ENCODE measurements at places on chromosomes 6 and 20. TPM values are rescaled to one million over a fixed set of nuclear protein-coding genes. Genes with fewer than 3 reads are reported as not detected.

The CCN6 gene
- not detected for total RNA-seq

GRCh38 chr6:106005954-106006353 lies 80.2 kb upstream of the PRDM1 start:
- DNase-seq = no peak

DNA sequence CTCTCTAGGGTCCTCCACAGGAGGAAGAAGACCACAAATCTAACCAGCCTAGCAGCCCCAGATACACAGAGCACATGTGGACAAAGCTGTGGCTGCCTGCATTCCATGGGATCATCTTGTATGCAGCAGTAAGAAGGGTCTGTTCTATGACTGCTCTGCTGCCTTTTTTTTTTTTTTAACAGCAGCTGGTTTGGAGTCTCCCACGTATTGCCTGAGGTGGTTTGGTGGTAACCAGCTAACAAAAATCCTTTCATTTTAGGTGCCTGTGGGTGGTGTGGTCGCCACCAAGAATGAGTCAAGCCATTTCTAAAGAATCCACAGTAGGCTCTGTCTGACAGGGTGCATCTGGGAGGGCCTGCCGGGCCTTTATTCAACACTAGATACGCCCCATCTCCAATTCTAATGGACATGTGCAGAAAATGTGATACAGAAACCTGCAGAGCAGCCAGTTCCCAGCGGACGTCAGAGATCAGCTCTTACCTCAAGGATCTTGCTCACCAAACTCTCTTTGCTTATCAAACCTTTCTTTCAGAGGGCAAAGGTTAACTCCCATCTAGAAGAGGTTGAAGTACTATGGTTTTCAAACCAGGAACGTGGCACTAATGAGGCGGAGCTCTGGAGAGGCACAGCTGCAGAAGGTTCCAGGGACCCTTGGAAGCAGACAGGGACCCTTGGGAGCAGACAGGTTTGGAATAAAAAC lies 32.0 kb downstream of the GNAS-AS1 start:
- DNase-seq = no peak

DNA sequence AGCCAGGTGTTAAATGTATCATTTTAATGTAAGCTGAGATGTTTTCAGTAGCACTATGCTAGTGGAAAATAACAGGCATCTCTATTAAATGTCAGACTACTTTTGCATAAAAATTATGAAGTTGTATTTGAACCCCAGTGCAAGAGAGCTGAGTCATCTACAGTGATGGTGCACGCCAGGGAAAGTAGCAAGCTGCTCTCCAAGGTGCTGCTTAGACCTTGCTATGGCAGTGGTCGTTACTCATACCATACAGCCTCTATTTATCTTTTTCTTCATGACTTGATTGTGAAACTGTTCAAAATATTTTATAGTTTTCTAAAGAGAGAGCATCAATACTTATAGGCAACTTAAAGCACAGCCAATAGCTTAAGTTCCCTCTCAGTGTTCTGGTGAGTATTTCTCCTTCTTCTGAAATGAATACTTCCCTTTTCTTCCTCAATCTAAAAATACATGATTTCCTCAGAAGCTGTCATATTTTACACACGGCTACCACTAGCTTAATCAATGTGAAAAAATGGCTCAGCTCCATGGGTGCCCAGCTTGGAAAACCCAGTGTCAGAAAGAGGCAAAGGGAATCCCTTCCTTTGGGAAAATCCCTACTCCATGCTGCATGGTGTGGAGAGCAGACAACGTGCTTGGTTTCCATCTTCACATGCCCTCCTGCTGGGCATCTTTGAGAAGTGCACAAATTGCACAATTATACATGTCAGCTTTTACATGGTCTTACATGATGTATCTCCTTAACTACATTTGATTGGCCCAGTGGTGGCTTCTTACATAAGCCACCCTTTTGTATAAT lies 105.6 kb downstream of the ELOVL4 start:
- DNase-seq = no peak

DNA sequence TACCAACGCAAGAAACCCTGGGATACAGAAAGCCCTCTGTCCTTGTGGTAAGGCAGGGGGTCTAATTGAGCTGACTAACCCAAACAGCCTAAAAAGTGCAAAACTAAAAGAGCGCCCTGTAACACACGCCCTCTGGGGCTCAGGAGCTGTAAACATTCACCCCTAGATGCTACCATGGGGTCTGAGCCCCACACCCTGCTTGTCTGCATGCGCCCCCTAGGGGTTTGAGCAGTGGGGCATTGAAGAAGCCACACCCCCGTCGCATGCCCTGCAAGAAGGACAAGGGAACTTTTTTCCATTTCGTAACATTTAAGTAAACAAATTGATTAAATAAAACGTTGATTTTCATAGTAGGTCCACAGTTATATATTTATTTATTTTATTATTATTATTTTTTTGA lies 616.9 kb upstream of the MAN1A1 start:
- DNase-seq = no peak

DNA sequence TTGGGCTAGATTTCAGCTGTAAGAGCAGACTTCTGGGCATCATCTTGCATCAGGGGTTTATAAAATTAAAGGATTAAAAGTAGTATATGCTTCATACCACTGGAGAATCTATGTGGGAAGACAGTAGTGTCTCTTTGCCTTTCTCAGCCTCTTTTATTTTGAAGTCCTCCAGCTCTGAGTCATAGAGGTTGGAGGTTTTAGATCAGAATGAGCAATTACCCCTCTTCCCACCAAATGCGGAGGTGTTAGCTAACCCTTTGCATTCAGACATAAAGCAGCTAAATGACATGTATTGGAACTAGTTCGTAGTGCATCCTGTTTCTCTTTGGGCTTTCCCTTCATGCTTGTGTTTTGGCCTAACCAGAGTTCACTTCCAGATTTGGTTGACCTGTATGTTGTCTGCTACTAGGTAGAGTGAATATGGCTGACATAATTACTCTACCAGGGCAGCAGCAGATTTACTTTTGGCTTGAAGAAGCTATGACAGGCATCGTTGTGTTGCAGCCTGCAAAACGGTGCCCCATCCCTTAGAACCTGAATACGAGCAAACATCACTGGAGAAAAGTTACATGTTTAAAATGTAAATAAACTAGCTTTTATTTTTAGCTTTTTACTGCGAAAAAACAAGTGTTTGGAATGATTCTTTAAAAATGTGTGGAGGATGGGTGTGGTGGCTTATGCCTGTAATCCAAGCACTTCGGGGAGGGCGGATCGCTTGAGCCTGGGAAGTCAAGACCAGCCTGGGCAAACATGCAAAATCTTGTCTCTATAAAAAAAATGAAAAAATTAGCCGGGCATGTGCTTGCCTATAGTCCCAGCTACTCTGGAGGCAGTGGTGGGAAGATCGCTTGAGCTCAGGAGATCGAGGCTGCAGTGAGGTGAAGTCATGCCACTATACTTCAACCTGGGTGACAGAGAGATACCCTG lies 82.2 kb downstream of the MYO6 start:
- DNase-seq = no peak

DNA sequence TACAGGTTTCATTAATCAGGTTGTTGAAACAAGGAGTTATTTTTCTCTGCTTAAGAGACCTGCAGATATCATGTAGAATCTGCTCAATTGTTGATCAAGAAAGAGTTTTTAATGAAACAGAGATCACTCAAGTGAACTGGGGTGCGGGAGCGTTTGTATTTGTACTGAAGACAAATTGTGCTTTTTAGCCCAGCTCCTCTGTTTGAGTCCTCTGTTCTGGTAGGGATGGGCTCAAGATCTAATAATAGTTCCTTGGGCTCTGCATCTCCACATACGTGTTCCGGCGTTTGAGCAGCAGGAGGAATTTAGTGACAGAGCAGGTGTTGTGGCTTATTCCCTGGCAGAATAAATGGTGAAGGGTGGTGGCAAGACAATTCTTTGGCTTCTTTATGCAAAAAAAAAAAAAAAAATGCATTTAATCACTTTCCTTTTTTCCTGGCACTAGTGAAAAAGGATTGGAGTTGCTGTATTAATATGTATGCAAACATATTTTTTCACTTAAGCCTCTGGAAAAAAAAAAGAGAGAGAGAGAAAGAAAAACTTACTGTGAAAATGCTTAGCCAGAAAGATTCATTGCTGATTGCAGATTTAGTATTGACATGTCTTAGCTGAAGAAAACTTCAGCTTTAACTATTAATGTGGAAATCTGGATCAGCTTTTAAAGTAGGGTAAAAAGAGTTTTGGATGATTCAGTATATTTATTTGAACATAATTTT lies 4.0 kb downstream of the CITED2 start:
- DNase-seq = no peak

GRCh38 chr6:55100686-55101085 lies 73.6 kb upstream of the HCRTR2 start:
- DNase-seq = no peak

The BHLHE23 gene
- total RNA-seq = not detected

DNA sequence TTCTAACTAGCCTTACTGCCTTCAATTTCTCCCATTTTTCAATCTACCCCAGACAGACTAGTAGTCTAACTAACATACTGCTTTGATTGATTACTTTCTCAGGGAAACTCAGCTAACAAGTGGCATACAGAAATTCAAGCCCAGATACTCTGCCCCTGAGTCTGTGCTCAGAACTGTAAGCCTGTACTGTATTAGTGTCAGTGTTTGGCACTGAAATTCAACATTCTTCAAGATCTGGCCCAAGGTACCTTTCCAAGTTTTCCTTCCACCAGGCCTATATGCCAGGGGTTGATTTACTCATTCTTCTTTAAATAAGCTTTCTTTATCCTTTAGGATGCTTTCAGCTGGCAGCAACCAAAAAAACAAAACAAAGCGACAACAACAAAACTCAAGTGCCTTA lies 433.2 kb upstream of the MARCKS start:
- no peak for DNase-seq

DNA sequence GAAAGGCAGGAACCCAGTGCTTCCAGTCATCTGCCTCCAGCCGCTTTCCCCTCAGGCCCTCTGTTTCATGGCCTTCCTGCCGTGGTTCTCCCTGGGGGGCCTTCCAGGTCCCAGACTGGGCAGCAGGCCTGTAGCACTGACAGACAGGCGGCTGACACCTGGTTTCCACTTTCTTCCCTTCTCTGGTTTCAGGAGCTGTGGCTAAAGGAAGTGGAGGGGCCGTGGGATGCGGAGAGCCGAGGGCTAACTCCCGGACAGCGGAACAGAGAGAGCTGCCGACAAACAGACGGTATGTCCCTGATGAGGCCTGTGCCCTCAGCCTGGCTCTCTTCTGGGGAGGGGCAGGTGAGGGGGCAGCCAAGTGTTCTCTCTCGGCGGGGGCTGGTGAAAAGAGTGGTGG lies 12.5 kb downstream of the LRRC73 start:
- DNase-seq = no peak

DNA sequence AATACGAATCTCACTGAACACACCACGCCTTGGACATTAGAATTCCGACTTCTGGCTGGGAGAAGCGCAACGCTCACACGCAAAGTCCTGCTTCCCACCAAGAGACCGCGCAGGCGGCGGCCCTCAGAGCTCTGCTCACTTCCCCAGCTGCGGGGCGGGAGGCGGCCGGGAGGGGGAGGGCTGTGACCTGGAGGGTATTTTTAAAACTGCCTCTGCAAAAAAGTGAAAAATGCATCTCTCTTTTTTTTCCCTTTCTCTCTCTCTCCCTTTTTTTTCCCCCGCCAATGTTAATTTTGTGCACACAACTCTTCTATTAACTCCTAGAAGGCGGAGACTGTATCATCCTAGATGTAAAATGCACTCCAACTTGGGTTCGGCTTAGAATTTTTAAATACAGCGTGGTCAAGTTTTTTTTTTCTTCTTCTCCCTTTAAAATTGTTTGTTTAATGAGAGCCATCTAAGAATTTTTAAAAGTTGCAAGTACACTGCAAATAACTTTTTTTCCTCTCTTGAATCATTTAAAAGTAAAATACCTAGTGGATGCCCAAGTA lies 66.4 kb downstream of the STX11 start:
- peak; percentile 82 for DNase-seq

- no peak for DNase-seq
These were observed 473.0 kb downstream of the BMP2 start for GRCh38 chr20:7240490-7240889.

- no peak for DNase-seq
These were observed 19.5 kb downstream of the GSTA4 start for GRCh38 chr6:52975580-52975979.

DNA sequence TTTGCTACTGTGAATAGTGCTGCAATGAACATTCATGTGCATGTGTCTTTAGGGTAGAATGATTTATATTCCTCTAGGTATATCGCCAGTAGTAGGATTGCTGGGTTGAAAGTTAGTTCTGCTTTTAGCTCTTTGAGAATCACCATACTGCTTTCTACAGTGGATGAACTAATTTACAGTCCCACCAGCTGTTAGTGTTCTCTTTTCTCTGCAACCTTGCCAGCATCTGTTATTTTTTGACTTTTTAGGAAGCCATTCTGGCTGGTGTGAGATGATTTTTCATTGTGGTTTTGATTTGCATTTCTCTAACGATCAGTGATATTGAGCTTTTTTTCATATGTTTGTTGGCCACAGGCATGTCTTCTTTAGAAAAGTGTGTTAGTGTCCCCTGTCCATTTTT lies 40.0 kb downstream of the PLG start:
- no peak for DNase-seq

The ATRN gene
- total RNA-seq = 17.5 TPM

The FAM8A1 gene
- total RNA-seq = 15.9 TPM

GRCh38 chr6:19391926-19392325 lies 445.2 kb upstream of the ID4 start:
- DNase-seq = no peak

The PPIL4 gene
- 8.5 TPM for total RNA-seq

The MEI4 gene
- 0.58 TPM for total RNA-seq

DNA sequence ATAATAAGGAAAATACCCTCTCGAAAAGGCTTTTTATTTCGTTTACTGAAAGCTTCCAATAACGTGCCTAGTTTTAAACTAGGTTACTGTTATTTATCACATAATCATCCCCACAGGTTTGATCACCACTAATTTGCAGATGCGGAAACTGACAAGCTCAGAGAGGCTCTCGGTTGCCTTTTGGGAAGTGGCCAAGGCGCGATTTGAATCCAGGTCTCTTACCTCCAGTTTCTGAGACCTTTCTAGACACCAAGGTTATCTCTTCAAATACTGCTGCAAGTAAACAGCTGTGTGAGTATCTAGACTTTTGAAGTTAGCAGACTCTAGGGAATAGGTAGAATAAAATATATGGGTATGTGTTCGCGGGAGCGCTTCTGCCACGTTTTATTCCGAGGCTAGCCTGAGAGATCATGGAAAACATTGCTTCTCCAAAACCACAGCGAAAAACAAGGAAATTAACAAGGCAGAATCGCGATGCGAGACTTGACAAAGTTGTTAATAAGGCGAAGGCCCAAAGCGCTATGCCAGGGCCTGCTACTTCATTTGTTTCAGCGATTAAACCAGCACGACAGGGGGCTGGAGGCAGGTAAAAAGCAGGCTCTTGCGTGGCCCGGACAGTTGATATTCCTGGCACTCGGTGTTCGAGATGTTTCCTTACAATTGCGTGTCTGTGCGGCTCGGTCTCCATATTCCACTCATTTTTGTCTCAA lies 1.8 kb upstream of the JARID2 start:
- DNase-seq = no peak

- no peak for DNase-seq
These were observed 29.1 kb upstream of the ZC3H12D start for GRCh38 chr6:149513915-149514314.

GRCh38 chr6:124027392-124027791 lies 223.7 kb downstream of the NKAIN2 start:
- DNase-seq = no peak

The PSMG4 gene
- 17.1 TPM for total RNA-seq
